ENCODE measurements at places on chromosomes 5 and 9. TPM values are rescaled to one million over a fixed set of nuclear protein-coding genes. Genes with fewer than 3 reads are reported as not detected.

DNA sequence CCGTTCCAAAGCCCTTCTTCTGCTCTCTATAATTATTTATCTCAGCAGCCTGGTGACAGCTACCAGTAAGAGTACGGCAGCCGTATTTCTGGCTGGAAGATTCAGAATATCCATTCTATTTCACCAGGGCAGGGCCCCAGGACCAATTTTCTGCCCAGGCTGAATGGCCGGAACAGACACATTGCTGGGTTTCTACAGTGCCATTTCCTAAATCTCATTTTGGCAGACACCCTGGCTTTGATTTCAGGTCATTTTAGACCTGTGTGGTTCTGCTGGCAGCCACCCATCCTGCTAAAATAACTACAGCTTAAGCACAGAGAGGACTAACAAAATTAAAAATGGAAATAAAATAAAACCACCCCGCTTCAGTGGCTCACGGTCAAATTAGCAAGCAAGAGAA lies 95.0 kb downstream of the CRB2 start:
- no peak for DNase-seq

DNA sequence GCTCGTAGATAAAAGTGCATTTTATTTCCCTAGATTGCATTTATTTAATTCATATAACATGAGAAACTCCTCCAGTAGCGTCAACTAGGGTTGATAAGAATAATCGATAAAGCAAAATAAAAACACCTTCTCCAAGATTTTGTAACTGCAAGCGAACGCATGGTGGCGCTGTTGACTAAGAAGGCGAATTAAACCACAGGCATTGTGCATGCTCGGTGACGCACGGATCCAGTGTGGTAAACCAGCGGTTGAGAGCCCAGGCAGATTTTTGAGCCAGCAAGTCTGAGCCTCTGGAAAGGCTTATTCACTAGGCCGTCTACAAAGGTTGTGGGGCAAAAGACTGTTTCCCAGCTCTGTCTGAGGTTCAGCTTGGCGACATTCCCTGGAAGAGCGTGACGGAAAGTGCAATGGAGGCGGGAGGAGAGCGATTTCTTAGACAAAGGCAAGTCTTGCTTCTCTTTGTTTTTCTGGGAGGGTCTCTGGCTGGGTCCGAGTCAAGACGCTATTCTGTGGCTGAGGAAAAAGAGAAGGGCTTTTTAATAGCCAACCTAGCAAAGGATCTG lies at the start of gene PCDHB3:
TSS of gene PCDHB3 (plus strand) at position 231 of the 563 bp plus-strand sequence. CDS start at position 408, 177 bp downstream.
- DNase-seq, result peak; percentile 46

DNA sequence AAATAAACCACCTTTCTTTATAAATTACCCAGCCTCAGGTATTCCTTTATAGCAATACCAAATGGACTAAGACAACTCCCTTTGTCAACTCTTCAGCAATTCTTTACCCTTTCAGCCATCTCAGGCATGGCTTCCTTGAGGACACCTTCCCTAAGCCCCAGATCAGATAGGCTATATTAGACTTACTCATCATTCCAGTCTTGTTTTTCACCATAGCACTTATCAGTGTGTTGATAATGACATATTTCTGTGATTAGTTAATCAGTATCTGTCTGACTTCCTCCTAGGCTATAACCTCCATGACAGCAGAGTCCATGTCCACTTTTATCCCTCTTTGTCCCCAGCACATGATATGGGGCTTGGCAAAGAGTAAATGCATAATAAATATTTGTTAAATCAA lies 238.1 kb downstream of the ACTL7B start:
- no peak for DNase-seq

Gene TEX48
- total RNA-seq, result 1.4 TPM

Gene HSDL2
- total RNA-seq, result 27.3 TPM

Gene TEK
- total RNA-seq, result not detected

Gene CYSRT1
- 1.0 TPM for total RNA-seq

Gene CER1
- not detected for total RNA-seq

Gene TBC1D2
- total RNA-seq, result 5.8 TPM
